SIG-M5 (cell line): ENCODE measurements at places on chromosomes 13 and 19.

DNA sequence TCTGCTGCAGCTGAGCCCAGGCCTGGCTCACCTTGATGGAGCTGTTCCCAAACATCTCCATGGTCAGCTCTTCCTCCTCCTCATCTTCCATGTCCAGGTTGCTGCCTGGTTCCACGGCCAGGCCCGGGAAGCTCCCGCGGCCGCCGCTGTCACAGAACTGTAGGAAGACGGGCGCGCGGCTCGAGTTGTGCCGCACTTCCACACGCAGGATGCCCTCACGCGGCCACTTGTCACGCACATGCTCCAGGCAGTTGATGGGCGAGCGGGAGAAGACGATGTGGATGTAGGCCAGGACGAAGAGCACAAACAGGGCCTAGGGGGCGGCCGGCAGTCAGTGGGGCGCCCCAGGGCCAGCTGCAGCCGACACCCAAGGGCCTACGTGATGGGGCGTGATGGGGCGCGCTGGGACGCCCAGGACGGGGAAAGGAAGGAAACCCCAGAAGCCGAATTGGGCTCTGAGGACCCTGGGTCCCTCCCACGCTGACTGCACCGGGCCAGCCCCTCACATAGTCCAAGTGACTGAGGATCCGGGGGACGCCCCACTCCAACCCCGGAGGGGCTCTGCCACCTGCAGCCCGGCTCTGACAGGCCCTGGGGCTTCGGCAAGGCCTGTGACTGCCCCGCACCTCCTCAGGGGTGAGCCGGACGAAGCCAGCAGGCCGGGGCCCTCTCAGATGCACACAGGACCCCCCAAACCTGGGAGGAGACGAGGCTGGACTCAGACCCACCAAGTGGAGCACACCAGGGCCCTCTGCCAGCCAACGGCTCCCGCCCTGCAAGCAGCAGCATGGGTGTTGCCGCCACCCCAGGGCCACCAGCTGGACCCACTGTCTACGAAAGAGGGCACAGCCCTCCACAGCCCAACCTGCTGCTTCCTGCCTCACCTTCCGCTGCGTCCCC is 6.5 kb downstream of the TMEM259 start:
- no peak for DNase-seq

DNA sequence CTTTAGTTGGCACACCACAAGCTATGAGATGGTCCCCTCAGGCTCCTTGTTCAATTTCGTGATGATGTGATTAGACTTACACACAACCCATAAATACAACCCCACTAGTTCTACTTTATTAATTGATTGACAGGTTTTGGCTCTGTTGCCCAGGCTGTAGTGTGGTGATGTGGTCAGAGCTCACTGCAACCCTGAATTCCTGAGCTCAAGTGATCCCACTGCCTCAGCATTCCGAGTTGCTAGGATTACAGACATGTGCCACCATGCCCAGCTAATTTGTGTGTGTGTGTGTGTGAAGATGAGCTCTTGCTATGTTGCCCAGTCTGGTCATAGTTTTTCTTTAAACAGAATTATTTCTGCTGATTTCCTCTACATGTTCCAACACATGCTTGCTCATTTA is 17.5 kb upstream of the HTR2A start:
- no peak for DNase-seq

DNA sequence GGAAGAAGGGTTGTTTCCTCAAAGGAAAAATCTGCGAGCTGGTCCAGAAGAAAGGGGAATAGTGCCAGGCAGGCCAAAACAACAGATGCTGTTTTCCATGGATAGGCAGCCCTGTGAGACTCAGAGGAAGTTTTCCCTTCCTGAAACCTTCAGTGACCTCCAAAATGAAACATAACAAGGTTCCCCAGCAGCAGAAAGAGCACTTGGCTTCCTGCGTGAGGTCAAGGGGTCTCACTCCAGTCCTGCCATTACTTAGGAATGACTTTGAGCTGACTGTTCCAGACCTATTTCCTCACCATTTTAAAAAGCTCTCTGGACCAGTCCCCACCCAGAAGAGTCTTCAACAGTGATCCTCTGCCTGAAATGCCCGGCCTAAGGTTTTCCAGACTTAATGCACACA is 104.6 kb upstream of the IPO5 start:
- DNase-seq: no peak

- DNase-seq: no peak
Measured at GRCh38 chr13:33144358-33144784, 128.1 kb downstream of the KL start.

GRCh38 chr19:33557196-33557595 is 35.6 kb upstream of the PEPD start:
- no peak for DNase-seq

DNA sequence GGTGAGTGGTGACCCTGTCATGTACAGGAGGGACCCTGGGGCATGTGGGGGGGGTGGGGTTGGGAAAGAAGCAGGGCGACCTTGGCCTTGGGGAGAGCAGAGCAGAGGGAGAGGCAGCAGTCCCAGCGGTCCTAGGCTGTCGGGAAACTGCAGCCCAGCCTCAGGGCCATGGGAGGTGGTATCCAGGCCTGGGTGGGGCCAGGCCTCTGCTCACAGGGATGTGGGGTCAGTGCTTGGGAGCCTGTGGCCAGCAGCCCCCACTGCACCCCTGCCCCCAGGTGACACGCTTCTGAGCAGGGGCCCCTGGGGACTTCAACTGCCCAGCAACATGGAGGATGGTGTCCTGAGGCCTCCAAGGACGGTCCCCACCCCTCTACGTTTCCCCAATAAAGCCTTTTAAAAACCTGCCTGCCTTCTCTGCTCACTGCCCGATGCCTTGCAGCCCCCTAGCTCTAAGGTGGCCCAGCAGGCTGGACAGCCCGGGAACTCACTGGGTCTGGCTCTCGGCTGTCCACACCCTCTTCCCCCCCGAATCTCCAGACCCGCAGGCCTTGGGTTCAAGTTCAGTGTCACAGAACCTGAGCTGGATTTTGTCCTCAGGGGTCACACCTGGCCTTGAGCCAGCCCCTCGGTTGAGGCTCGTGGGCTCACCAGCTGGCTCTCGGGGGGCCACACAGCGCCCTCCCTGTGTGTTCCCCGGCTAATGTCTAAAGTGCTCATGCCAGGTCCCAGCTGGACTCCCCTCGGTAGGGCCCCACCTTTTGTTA is 6.9 kb downstream of the PNKP start:
- no peak for DNase-seq

GRCh38 chr13:30410705-30411125 is 11.6 kb upstream of the UBE2L5 start:
- no peak for DNase-seq
